ENCODE measurements at places on chromosomes 13 and 19.

DNA sequence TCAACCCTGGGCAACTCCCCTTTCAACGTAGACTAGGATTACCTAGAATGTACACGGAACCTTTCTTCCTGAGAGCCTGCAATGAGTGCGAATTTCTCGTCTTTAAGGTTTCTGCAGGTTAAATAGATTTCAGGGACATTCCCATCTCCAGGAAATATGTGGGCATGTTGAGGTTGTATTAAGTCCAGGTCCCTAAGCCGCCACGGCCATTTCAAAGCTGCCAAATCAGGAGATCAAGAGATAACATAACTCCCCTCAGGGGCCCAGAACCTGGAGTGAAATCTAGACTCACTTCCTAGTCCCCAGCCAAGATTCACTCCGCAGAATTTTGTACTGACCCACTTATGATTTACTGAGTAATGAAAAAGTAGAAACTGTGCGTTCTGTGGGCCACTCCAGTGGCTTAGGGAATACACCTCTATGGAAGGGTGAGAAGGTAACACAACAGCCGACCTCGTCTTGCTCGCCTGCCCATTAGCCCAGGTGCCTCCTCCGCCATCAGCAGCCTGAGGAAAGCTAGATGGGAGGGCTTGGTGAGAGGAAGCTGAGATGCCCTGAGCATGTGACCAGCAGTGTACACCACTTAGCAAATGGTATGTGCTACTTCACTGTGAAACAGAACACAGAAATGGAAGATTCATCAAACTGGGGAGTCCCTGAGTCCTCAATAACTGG lies 98.5 kb upstream of the SOX1 start:
- DNase-seq: no peak

GRCh38 chr13:102571075-102571474 lies 25.7 kb upstream of the TPP2 start:
- DNase-seq: no peak

DNA sequence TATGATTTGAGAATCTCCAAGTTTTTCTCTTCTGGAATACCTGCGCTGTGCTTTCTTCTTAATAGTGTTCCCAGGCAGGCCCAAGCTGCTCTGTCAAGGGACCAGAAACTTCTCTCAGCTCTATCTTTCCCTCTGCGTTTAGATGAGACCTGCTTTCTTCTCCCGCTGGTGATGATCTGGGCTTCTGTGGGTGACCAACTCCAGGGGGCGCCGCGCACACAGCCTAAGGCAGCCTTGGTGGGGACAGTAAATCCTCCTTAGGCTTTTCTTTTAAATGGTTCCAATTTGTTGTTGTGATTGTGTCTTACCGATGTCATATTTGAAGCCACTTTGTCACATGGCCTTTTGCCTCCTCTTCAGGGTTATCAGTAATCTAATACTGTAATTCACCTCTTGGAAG lies 439.4 kb upstream of the KLF12 start:
- no peak for DNase-seq

GRCh38 chr19:55071129-55071502 lies 4.6 kb upstream of the EPS8L1 start:
- no peak for DNase-seq

- DNase-seq: no peak
These were observed 376.7 kb downstream of the LIG4 start for GRCh38 chr13:107838588-107839161.

DNA sequence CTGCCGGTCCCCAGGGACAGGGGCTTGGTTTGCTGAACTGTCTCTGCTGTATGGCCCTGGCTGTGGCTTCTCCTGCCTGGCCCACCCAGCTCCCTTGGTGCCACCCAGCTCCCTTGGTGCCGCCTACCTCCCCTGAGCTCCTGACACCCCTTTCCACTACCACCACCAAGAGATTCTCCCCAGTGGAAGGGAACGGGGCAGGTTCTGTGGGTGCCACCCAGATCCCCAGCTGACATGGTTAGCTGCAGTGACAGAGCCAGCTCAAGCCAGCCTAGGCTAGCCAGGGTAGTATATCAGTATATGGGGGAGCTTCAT lies 28.5 kb upstream of the POP4 start:
- no peak for DNase-seq

DNA sequence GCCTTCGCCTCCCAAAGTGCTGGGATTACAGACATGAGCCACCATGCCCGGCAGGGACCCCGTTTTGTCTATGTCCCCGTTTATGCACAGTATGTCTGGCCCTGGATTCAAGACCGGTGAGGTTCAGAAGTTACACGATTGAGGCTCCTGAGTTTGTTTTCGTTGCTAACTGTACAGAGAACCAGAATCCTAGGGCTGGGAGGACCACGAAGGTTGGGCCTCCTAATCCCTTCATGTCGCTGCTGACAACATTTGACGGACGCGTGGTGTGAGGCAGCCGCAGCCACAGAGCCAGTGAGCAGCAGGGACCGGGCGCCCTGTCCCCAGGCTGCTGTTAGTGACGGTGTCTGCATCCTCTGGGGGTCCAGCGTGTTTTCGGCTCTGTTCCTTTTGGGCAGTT lies 91.4 kb downstream of the ATP11A start:
- no peak for DNase-seq

GRCh38 chr13:39254601-39255000 lies 216.3 kb downstream of the NHLRC3 start:
- no peak for DNase-seq

GRCh38 chr13:103243495-103243894 lies 177.3 kb upstream of the SLC10A2 start:
- DNase-seq: no peak

GRCh38 chr13:21576426-21576825 lies 27.5 kb downstream of the MICU2 start:
- no peak for DNase-seq

DNA sequence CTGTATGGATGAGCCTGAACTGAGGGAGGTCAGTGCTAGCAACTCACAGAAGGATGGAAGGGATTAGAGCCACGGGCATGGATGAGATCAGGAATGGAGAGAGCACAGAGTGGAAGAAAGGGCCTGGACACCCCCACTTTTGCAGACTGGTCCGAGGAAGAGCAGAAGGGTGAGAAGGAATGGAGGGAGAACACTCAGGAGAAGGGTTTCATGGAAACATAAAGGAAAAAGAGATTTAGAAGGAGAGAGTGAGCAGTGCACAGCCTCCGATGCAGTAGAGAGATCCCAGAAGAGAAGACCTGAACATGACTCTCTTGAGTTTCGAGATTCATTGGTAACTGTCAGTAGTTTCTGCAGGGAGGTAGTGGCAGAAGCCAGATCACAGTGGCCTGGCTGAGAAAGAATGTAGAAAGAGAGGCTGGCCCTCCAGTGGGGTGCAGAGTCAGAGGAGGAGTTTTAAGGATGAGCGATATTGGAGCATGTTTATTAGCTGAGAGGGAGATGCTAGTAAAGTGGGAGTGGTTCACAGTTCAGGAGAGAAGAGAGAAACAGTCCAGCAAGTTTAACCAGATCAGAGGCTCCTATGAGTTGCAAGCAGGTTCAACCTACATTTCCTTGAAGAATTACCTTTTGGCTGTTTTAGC lies 108.9 kb downstream of the ZAR1L start:
- no peak for DNase-seq

- DNase-seq: peak; percentile 19
These were observed 47.7 kb upstream of the UQCRFS1 start for GRCh38 chr19:29260477-29261317.

DNA sequence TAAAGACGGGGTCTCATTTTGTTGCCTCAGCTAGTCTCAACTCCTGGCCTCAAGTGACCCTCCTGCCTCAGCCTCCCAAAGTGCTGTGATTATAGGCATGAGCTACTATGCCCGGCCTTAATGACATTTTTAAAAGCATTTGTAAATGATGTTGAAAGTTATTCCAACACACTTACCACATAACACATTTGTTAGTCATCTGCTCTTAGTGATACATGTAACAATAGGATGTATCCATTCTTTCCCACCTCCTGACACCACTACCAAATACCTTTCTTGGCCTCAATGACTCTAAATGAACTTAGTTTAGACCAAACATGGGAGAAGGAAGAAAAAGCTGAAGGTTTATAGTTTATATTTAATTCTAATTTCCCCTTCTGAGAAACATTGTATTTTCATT lies 59.8 kb upstream of the MEDAG start:
- DNase-seq: no peak

DNA sequence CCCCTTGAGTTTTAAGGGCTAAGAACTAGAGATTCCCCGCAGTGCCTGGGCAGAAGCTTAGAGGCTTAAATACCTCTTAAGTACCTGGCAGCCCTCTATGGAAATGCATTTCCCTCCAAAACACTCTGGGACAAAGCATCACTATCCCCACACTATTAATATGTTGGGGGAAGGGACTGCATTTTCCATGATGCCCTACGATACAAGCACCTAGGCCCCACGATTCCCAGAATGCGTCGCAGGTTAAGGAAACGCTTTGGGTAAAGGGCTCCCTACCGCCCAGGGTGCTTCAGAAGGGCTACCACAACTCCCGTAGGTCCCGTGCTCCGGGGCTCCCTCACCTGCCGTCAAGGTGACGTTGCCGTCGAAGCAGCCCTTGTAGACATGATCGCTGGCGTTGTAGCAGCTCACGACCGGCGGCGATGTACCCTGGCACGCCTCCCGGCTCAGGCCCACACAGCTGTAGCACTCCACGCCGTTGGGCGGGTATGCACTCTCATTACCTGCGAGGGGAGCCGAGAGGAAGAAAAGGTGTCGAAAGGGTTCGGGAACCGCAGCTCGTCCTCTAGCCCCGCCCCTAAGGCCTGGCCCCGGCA lies 2.5 kb downstream of the LYPD3 start:
- no peak for DNase-seq

DNA sequence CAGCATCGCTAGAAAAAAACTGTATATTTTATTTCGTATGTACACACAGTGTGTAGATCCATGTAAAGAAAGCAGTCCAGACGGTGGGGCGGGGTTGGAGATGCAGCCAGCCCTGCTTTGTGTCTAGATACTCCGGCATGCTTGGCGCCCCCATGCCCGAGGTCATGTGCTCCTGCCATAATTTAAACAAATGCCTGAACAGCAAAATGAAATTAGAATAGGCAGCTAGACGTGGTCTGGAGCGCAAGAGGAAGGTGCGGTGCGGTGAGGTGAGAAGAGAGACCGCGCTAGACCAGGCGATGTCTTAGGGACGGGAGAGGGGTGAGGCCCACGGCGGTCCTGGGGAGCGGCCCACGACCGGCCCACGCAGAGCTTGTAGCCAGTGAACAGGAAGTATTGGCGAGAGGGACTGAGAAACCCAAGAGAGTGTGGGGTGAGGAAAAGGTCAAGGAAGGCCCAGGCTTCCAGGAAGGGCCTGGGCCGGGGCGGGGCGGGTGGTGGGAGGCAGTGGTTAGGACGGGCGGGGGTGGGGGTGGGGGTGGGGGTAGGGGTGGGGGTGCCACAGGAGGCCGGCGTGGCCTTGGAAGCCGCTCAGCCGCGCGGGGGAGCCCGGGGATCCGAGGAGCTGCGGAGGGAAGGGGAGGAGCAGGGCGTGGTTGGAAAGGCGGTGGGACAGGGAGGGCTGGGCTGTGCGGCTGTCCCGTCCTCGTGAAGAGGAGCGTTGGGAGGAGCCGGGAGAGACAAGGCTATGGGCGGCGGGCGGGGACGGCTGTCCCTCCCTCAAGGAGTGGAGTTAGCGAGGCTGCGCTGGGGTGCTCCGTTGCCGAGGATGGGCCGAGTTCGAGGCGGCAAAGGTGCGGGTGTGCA lies 254.7 kb upstream of the SGCG start:
- DNase-seq: no peak

GRCh38 chr19:48310227-48310626 lies 15.1 kb upstream of the EMP3 start:
- DNase-seq: no peak

GRCh38 chr13:42140494-42140893 lies 92.0 kb downstream of the DGKH start:
- no peak for DNase-seq

- DNase-seq: no peak
These were observed 13.9 kb downstream of the SLITRK5 start for GRCh38 chr13:87684850-87685742.

DNA sequence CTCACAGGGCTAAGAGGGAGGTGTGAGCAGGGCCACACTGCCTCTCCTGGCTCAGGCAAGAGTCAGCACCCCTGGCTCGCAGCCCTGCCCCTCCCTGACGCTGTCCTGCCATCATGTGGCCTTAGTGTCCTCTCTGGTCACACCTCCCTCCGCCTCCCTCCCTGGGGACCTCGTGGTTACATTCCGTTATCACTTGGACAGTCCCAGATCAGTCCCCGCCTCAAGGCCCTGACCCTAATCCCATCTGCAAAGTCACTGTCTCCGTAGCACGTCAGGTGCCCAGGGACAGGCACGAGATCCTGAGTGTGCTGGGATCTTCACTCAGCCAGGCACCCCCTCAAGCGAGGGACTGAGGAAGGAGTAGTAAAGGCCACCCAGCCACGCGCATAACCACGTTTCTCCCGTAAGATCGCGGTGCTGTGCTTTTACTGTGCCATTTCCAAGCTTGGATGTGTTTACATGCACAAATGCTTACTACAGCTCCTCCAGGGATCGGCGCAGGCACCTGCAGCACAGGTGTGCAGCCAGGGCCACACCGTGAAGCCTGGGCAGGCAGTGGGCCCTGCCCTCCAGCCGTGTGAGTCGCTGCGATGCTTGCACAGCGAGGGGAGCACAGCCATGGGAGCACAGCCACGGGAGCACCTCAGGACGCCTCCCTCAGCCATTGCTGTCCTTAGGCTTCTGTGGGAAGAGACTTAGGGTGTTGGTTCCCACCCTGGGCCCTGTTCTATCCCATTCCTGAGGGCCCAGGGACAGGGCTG lies 10.7 kb upstream of the TMEM255B start:
- no peak for DNase-seq

DNA sequence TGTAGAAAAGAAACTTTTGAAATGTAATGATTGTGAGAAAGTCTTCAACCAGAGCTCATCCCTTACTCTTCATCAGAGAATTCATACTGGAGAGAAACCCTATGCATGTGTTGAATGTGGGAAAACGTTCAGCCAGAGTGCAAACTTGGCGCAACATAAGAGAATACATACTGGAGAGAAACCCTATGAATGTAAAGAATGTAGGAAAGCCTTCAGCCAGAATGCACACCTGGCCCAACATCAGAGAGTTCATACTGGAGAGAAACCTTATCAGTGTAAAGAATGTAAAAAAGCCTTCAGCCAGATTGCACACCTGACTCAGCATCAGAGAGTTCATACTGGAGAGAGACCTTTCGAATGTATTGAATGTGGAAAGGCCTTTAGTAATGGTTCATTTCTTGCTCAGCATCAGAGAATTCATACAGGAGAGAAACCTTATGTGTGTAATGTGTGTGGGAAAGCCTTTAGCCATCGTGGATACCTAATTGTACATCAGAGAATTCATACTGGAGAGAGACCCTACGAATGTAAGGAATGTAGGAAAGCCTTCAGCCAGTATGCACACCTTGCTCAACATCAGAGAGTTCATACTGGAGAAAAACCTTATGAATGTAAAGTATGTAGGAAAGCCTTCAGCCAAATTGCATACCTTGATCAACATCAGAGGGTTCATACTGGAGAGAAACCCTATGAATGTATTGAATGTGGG lies 19.3 kb downstream of the ZNF583 start:
- DNase-seq: no peak
